ENCODE measurements at places on chromosomes 6 and 20.

- DNase-seq = no peak
Observed at GRCh38 chr6:19991176-19991575, 154.0 kb downstream of the ID4 start.

- DNase-seq = no peak
Observed at GRCh38 chr20:18058661-18059467, 1.1 kb upstream of the OVOL2 start.

DNA sequence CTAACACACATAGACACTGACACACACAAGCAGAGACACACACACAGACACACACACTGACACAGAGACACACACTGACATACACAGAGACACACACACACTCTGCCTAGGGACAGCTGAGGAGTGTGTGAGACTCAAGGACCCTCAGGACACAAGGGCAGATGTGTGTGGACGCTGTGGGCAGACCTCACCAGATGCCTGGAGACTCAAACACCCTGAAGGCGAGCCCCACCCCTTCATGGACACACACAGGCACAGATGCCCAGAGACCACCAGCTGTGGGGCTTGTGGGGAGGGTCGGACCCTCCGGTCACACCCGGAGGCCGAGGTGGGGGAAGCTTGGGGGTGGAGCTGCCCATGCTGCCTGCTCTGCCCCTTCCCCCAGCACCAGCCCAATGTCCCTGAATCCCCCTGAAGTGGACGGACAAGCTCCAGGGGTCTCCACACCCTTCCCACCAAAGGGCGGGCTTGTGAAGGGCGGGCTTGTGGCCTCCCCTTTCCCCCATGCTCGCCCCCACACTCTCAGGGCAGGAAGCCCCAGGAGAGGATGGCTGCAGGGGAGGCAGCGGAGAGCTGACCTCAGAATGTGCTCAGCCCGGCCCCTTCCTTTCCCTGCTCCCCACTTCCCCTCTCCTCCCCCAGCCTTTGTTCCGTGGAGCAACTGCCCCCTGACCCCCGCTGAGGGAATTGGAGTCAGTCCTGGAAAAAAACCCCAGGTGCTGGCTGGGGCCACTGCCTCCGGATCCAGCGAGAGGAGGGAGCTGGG lies 13.9 kb upstream of the ABHD16B start:
- no peak for DNase-seq

DNA sequence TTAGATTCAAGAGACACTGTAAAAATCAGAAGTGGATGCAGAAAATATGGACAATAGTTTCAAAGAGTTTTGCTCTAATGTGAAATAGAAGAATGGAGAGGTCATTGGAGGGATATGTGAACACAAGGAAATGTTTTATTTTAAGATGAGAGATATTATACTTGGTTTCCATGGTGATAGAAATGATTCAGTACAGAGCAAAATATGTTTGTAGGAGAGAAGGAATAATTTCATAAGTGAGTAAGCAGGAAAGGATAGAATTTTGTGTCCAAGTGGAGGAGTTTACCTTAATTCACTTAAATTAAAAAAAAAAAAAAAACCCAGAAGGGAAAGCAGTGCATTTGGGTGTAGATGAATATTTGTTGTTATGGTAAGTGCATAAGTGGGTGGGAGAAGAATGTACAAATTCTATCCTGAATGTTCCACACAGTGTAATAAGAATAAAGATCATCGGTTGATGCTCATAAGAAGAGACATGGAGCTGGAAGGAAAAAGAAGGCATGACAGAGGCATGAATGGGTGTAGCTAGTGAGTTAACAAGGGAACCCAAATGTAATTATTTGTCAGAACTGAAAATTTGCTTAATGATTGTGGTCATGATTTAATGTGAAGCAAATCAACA lies 688.9 kb upstream of the GJE1 start:
- peak; percentile 8 for DNase-seq

DNA sequence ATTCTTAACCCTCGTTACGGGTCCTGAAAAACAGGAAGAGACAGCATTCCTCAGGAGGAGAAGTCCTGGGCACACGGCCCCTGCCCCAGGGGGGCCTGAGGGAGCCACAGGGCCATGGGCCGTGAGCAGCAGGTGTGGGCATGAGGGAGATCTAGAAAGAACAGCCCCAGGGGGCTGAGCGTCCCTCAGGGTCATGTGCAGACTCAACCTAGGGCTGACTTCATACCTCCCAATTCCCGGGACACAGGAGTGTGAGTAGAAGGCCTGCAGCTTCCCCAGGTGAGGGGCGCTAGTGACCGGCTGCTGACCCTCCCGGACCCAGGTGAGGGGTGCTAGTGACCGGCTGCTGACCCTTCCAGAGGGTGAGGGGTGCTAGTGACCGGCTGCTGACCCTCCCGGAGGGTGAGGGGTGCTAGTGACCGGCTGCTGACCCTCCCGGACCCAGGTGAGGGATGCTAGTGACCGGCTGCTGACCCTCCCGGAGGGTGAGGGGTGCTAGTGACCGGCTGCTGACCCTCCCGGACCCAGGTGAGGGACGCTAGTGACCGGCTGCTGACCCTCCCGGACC lies 35.1 kb downstream of the FRMD1 start:
- DNase-seq = no peak

GRCh38 chr20:61982191-61982950 lies 83.3 kb downstream of the TAF4 start:
- DNase-seq = no peak

DNA sequence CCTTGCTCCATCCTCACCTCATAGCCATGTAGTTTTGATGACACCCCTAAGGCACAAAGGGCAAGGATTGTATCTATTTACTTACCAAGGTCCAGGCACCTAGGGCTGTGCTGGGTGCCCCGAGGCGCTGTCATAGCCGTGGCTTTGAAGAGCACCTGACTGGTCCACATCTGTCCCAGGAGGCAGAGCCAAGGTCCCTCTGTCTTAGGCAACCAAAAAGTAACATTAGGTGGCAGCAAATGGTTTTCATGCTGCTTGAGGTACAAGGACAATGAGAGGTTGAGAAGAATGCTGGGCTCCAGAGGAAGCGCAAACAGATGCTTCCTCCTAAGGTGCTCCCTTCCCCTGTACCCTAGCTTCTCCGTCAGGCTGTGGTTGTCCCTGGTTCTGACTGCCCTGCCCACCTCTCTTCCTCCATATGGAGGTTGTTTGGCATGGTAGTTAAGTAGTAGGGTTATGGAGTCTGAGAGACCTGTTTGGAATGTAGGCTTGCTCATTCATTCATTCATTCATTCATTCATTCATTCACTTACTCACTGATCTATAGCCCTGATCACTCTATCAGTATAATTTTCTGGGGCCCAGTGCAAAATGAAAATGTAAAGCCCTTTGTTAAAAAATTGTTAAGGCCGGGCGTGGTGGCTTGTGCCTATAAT lies 3.0 kb upstream of the UQCC2 start:
- DNase-seq = no peak

GRCh38 chr6:170438861-170439260 lies 114.2 kb downstream of the PSMB1 start:
- no peak for DNase-seq

GRCh38 chr6:14732844-14733757 lies 512.8 kb upstream of the JARID2 start:
- peak; percentile 75 for DNase-seq
